Left lobe of liver (tissue), 2 donors: ENCODE measurements at places on chromosomes 5 and 9. TPM values are rescaled to one million over a fixed set of nuclear protein-coding genes. Genes with fewer than 3 reads are reported as not detected.

GRCh38 chr5:88827997-88828396, 55.0 kb downstream of the MEF2C start:
- no peak for DNase-seq

DNA sequence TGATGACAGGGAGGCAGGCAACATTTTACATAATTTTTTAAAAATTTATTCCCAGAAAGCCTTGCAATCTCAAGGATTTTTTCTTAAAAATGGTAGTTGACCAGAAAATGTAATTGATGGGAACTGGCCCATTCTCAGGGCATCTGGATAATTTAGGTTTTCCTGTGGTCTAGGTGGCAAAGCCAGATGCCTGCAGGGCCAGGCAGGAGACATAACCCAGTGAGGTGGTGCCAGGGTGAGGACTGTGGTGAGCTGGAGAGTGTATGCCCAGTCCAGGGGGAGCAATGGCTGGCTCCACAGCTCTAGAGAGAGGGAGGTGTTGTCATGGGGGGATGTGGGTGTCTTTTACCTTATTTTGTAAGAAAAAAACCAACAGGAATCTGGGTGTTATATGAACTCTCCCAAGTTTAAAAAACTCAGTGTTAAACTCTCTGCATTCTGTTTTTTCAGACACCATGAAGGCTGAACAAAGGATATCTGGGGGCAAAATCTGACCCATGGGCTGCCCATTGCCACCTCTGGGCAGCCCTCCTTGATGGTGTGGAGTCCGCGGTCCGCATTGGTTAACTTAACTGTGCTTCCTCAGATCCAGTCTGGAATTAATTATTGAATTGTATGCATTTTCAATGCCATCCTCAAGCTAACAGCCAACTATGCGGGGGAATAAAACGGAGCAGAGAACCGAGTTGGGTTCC, 43.9 kb downstream of the BOD1 start:
- DNase-seq, result no peak

- no peak for DNase-seq
Observed at GRCh38 chr5:109866051-109866450, 176.3 kb downstream of the MAN2A1 start.

DNA sequence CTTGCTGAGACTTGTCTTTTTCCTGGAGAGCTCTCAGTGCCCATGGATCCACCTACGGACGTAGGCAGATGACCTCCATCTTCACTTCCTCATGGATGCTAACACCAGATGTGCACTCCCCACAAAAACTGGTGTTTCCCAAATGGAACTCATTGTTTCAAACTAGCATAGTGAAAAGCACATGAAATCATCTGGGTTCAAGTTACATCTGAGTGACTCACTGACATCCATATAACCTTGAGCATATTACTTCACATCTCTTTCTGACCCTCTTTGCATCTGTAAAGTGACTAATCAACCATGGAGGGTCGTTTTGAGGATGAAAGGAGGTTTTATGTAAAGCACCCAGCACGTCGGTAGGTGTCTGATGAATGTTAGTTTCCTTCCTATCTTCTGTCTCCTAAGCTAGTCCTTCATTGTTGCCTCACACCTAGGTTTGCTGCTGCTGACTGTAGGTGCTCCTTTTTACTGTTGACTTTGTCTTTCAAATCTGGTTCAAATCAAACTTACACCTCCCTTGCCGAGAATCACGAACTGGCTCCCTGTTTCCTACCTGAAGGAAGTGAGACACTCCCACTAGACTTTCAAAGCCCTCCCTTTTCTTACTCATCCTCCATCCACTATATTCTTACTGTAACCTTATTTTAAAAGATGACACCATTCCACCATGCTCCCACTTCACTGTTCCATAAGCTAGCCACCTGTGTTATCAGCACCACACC, 10.3 kb downstream of the OCLN start:
- DNase-seq, result no peak

- no peak for DNase-seq
Observed at GRCh38 chr5:158419186-158419585, 560.2 kb upstream of the CLINT1 start.

DNA sequence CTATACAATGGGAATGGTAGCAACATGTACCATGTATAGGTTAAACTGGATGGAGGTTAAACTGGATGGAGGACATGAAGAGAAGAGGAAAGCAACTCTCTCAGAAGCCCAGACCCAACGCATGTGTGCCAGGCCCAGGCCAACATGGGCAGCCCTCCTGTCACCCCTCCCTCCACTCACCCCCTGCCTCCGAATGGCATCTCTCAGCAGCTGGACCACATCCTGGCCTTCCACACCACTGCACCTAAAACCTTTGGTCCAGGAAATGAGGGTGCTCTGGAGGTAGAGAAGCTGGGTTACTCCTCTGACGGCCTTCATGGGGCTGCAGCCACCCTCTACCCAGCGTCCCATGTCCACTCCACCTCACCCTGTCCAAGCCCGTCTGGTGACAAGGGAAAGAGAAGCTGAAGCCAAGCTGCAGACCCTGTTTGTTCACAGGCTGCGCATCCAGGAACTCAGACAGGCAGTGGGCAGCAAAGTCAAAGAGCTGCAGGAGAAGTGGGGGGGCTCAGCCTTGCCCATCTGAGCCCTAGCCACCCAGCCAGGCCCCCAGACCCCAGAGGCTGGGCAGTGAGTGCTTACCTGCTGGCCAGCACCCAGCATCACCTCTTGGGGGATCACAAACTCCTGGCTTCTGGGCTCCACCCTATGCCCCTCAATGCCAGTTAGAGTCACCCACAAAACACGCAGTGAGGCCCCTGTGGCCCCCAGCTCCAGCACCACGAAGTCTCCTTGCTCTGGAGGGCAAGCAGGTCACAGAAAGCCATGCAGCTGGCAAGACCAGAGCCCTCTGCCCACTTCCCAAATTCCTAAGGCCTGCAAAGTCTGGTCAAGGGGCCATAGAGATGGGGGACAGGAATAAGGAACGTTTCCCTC, 8.5 kb downstream of the HK3 start:
- DNase-seq, result peak; percentile 29

- no peak for DNase-seq
Observed at GRCh38 chr5:173192561-173192960, 42.4 kb downstream of the NKX2-5 start.

- no peak for DNase-seq
Observed at GRCh38 chr5:142610176-142611001, 75.5 kb downstream of the FGF1 start.

GRCh38 chr5:147752666-147753290, 29.8 kb downstream of the JAKMIP2 start:
- no peak for DNase-seq

DNA sequence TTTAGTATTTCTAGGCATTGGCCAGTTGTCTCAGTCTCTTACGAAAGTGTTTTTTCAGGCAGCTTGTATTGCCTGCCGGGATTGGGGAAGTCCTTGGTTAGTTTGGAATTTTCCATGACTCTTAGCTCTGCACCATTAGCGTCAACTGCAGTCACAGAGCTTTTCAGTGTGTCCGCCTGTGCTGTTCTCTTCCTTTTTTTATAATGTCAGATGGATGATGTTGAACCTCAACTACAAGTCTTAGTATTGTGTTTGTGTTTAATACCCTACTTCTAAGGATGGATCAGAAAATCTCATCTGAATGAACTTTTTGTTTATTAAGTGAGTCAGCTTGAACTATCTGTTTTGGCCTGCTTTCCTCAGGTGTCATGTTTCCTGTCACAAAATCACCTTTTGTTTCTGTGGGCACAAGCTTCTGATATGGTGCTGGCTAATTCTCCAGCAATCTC, 33.1 kb downstream of the ATP6V0E1 start:
- DNase-seq, result peak; percentile 48

DNA sequence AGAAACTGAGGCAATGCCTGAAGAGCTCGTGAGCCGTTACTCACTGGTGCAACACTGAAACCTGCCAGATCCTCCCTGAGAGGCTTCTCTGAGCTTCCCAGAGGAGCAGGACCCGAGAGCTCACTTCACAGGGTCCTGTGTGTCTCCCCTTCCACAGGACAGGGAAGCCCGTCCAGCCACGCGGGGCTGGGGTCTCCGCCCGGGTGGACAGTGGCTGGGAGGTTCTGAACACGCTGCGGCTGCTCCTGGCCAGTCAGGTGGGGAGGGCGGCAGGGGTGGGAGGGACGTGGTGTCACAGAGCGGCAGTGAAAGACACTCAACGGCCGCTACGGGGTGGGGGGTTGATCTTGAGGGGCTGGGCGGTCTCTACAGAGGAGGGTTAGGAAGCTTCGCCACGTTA, 290 bp upstream of the ZDHHC11 start:
- no peak for DNase-seq

GRCh38 chr9:106846857-106847256, 16.1 kb upstream of the ZNF462 start:
- no peak for DNase-seq

GRCh38 chr5:90529939-90530677, 724 bp upstream of the LYSMD3 start:
- peak; percentile 73 for DNase-seq

- DNase-seq, result no peak
Observed at GRCh38 chr5:109246841-109247592, 162.8 kb downstream of the PJA2 start.

GRCh38 chr5:44641820-44642219, 166.9 kb upstream of the MRPS30 start:
- DNase-seq, result no peak

GRCh38 chr5:119341452-119342349, 14.1 kb upstream of the TNFAIP8 start:
- no peak for DNase-seq

DNA sequence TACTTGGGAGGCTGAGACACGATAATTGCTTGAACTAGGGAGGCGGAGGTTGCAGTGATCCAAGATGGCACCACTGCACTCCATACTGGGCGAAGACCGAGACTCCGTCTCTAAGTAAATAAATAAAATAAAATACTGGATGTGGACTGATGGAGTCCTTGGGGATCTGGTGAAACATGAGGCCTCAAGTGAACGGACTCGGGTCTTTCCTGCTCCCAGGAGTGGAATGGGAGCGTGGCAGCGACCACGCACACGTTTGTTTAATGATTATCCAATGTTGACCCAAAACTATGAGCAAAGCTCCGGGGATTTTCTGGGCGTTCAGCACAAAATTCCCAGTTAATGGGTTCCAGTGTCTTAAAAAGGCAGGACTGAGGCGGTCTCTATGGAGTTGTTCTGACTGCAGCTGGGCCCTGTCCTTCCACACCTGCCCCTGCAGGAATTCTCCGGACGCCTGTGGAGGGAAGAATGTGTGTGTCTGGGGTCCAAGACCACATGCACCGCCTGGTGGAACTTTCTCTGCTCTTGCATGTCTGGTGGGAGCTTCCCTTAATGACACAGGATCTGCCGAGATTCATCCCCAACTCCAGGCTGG, 26.6 kb downstream of the NEK6 start:
- peak; percentile 79 for DNase-seq

- no peak for DNase-seq
Observed at GRCh38 chr9:72396247-72397091, 31.5 kb upstream of the ZFAND5 start.

DNA sequence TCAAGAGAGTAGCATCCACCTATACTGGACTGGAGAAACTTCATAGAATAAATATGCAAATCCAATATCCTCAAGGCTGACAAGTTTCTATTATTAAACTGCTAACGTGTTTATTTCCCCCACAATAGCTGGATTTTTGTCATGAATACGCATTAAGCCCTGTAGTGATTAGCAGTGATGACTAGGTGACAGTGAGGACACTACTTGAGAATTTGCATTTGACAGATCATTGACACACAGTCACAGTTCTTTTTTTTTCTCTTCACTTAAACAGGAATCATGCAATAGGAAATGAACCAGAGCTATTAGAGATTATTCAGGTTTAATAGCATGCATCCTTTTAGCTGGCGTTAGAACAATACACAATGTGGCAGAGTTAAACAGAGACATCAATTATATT, 35.3 kb downstream of the MPDZ start:
- no peak for DNase-seq

GRCh38 chr9:89686126-89686525, 81.3 kb downstream of the GADD45G start:
- peak; percentile 73 for DNase-seq

- no peak for DNase-seq
Observed at GRCh38 chr5:14066326-14066725, 76.8 kb upstream of the TRIO start.

DNA sequence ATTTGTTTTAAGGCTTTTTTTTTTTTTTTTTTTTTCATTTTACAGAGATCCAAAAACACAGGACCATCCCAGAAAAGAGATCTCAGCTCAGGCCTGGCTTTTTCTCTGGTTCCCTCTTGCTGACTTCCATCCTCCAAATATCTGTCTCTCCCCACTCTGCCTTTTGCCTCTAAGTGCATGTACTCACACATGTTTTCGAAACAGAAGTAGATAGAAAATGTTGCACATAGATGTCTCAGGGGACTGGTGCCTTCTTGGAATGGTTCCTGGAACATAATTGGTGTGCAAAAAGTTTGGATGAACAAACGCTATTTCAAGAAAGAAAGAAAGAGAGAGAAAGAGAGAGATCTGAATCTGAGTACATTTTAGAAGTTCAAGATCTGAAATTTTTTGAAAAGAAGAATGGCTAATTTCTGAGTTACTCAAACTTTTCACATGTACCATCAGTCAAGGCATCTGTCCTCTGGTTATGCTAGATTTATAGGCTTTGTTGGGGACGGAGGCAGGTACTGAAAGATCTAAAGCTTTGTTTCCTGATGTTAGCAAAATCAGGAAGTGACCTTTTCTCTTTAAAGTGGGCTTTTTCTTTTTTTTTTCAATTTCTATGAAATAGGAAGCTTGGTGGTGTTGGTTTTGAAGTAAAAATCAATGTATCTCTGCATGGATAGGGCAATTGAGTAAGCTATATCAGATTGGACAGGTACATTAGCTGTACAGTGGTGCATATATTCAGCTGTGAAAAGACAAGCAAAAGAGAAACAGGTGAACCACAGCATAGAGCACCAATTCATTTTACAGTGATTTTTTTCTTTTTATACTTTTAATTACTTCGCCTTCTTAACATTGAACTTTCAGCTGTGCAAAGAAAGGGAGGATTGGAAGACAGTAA, 8.5 kb upstream of the TNFSF8 start:
- no peak for DNase-seq

SYK gene
- 3.2 TPM for total RNA-seq

PKD2L2 gene
- not detected for total RNA-seq

INSL4 gene
- total RNA-seq, result not detected

TTC39B gene
- total RNA-seq, result 7.1 TPM

EIF4E1B gene
- not detected for total RNA-seq

FAM53C gene
- total RNA-seq, result 10.4 TPM

LAMC3 gene
- total RNA-seq, result 7.1 TPM

SPATA31C1 gene
- total RNA-seq, result not detected

PCDHGA2 gene
- 1.1 TPM for total RNA-seq

IRX2 gene
- total RNA-seq, result not detected

ASB6 gene
- total RNA-seq, result 6.6 TPM

PCDHB11 gene
- total RNA-seq, result 0.20 TPM

IFNK gene
- not detected for total RNA-seq

IFNA2 gene
- not detected for total RNA-seq
